Myocyte (in vitro differentiated cells): ENCODE measurements at places on chromosomes 2 and 18. TPM values are rescaled to one million over a fixed set of nuclear protein-coding genes. Genes with fewer than 3 reads are reported as not detected.

The SCYGR8 gene
- not detected in 2 replicates for total RNA-seq

The PLGLB1 gene
- 1.4 and 2.5 TPM in 2 replicates for total RNA-seq

The HRH4 gene
- total RNA-seq, result 0.13 and 0.21 TPM in 2 replicates

The MYCN gene
- not detected in 2 replicates for total RNA-seq

The HNMT gene
- total RNA-seq, result 40.2 and 43.8 TPM in 2 replicates

The LINC00305 gene
- total RNA-seq, result not detected in 2 replicates

The COLEC12 gene
- total RNA-seq, result 1.5 and 2.7 TPM in 2 replicates

The GTF3C2 gene
- 45.8 and 46.9 TPM in 2 replicates for total RNA-seq

The TFPI gene
- total RNA-seq, result 151 and 170 TPM in 2 replicates

The ST8SIA3 gene
- total RNA-seq, result not detected in 2 replicates

The ARHGEF33 gene
- 0.26 and 0.27 TPM in 2 replicates for total RNA-seq

GRCh38 chr18:76866666-76867065, 44.3 kb downstream of the ZNF236 start:
- DNase-seq, result no peak

DNA sequence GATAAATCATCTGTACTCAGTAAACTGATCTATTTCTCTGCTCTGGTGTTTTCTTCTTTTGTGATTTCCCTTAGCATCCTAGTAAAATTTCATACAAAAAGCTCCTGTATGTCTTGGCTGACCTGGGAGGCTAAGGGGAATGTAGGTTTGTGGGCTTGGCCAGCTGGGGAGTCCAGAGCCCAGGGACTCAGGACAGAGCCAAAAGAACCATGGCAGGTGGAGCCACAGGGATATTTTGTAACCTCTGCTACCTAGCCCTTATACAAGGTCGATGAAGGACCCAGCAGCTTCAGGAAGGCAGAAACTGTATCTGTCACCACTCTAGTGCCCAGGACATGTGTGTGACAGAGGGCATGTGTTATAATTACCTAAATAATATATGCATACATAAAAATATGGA, 22.7 kb upstream of the ZCCHC2 start:
- DNase-seq, result no peak

- DNase-seq, result no peak
Observed at GRCh38 chr2:8656160-8656641, 25.7 kb upstream of the ID2 start.

- DNase-seq, result no peak
Observed at GRCh38 chr18:80205294-80205693, 42.0 kb downstream of the PARD6G start.

- no peak for DNase-seq
Observed at GRCh38 chr18:64171576-64171975, 22.7 kb upstream of the LINC00305 start.

- no peak for DNase-seq
Observed at GRCh38 chr2:39816428-39816827, 37.4 kb upstream of the THUMPD2 start.

DNA sequence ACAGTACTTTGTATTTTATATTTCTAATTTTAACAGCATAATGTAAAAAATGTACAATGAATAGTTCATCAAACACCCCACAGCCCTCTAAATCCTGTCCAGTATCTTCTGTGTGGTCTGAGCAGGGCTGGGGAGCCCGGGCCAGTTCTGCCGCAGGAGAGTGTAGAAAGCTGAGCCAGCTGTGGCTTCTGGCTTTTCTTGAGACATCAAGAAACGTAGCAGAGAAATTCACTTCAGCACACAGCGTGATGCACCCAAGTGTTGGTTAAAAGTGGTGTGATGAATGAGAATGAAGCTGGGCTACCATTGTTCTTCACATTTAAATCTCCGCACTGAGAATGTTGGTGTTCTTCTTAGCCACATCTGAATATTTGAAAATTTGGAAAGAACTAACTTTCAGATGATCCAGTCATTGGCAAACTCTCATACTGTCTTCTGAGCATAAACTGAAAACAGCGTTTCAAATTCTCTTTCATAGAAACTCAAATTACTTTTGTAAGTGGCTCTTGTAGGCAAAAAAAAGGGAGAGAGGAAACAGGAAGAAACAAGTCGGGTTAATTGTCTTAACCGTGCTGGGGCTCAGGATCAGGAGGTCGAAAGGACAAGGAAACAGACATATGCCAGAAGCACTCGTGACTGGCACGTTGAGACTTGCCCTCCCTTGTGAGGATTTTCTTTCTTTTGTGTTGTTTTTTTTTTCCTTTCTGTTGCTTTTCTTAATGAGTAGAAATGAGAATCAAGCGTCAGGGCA, 23.4 kb upstream of the TMEM87B start:
- peak; percentile 22 for DNase-seq

DNA sequence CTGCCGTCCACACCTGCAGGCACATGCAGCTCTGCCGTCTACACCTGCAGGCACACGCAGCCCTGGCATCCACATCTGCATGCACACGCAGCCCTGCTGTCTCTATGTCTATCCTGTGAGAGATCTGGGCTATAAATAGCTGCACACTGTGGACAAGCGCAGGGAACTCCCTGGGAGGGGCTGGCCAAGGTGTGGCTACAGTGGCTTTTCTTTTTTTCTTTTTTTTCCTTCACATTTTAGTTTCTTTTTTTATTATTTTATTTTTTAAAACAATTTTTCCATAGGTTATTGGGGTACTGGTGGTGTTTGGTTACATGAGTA, 42.0 kb downstream of the TMEM182 start:
- DNase-seq, result no peak

- no peak for DNase-seq
Observed at GRCh38 chr18:23459530-23459921, 6.4 kb downstream of the RIOK3 start.

DNA sequence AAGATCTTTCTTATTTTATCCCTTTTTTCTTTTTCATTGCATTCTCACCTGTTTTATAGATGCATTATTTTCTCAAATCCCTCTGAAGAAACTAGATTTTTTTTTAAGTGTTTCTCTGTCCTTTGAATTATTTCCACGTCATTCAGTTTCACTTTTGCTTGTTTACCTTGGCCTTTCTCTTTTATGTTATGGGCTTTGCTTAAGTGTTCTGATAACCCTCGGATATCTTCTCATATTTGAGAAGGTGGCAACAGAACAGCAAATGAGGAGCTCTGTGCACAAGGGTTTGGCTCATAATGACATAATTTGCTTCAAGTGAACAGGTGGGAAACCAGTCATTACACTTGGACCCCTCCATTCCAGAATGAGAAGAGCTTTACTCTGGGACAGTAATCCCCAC, 111.9 kb downstream of the C1D start:
- DNase-seq, result no peak

DNA sequence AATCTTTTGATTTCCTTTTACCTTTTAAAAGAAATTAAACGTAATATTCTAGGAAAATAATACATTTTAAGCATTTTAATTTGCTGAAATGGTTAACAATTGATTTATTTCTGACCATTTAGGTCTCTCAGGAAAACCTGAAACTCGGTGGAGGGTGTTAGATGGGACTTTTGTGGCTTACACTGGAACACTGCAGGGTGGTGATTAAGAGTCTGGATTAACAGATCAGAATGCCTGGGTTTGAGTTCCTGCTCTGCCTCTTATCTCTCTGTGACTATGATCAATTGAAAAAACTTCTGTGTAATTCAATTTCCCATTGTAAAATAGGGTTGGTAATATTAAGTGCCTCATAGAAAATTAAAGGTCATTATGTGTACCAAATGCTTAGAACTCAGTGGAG, 168.7 kb downstream of the UBE2E3 start:
- no peak for DNase-seq

DNA sequence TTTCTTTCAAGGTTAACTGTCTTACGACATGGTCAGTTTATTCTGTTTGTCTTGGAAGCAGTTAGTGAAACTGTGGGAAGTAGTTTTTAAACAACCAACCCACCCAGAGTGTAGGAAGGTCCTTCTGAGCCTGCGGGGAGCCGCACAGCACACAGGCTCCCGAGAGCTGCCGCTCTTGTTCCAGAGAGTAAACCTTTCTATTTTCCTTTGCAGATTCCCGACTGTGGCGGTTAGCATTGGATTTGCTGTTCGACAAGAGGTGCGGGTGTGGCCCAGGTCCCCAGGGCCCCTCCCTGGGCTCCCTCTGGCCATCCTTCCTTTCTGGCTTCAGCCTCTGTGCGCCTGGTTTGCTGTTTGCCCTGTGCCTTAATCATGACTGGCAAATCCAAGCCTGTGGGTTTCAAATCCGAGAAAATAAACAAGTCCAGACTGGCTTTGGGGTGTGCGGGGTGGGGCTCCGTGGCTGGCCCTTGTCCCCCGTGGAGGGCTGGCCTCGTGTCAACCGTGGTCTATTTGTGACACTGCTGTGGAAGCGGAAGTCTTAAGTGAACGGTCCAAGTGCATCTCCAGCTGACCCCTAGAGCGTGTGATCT, 30.7 kb downstream of the IMPA2 start:
- no peak for DNase-seq

GRCh38 chr2:69914164-69914949, 552 bp upstream of the MXD1 start:
- peak; percentile 100 for DNase-seq
